Activated CD4-positive, alpha-beta T cell treated with anti-CD3 and anti-CD28 coated beads for 4 hours (primary cell): ENCODE measurements at places on chromosomes 11 and 22.

GRCh38 chr22:44577391-44578109 lies 79.5 kb upstream of the RTL6 start:
- no peak for DNase-seq

- no peak for DNase-seq
Observed at GRCh38 chr22:22125579-22126468, 118.8 kb upstream of the VPREB1 start.

- DNase-seq, result no peak
Observed at GRCh38 chr11:109377039-109377742, 44.8 kb upstream of the C11orf87 start.

- no peak for DNase-seq
Observed at GRCh38 chr11:15555161-15555560, 440.4 kb downstream of the INSC start.

DNA sequence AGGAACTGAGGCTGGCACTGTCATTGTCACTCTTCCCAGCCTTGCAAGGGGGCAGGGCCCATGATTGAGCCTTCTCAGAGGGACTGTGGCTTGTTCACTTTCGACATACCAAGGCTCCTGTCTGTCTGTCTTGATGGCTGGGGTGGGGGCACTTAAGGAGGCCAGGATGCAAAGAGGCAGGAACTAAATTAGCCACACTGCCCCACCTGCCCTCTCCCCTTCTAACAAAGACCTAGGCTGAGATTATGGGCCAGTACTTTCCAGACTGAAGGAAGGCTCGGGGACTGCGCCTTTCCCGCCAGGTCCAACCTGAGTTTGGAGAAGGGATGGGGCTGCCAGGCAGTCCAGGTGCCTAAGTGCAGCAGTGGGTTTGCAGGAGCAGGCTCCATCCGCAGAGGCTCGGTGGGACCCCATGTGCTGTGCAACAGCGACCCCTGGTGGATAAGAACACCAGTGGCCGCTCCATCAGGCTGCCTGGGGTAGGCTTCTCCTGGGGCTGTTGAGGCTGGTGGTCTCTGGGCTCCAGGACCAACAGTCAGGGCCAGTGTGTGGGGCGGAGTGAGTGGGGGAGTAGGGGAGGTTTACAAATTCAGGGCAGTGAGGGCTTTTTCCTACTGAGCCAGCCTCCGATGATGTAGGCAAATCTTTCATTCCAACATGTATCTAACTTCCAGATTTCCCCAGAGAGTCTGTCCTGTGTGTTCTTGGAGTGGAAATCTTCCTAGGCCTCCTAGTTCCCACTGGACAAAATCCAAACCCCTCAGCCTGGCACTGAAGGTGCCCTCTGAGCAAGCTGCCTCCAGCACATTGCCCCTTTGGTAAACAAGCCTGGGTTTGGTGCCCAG lies 93.9 kb downstream of the INSC start:
- peak; percentile 63 for DNase-seq

DNA sequence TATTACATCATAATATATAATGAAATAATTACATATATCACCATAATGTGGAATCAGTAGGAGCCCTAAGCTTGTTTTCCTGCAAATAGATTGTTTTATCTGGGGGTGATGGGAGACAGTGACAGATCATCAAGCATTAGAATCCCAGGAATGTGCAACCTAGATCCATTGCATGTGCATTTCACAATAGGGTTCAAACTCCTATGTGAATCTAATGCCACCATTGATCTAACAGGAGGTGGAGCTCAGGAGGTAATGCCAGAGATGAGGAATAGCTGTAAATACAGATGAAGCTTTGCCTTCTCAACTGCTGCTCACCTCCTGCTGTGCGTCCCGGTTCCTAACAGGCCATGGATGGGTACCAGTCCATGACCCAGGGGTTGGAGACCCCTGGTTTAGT lies 63.8 kb upstream of the CHORDC1 start:
- DNase-seq, result no peak

DNA sequence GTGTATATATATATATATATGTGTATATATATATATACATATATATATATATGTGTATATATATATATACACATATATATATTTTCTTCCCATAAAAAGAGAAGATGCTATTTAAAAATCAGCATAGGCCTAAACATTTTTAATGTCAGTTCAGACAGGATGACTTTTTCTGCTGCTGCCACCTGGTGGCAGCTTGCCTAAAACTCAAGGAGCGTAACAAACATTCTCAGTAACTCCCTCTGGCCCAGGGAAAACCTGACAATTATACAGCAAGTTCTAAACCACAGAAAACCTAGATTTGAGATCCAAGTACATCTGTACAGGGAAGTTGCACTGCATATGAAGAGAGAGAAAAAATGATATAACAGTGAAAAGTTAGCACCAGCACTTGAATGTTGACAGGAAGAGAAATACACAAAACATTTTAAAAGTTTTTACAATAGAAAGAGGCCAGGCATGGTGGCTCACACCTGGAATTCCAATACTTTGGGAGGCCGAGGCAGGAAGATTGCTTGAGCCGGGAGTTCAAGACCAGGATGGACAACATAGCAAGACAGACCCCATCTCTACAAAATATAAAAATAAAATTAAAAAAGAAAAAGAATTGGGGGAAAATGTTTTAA lies 16.6 kb downstream of the OR8A1 start:
- peak; percentile 32 for DNase-seq

- no peak for DNase-seq
Observed at GRCh38 chr11:27754035-27755017, 54.1 kb upstream of the BDNF start.

DNA sequence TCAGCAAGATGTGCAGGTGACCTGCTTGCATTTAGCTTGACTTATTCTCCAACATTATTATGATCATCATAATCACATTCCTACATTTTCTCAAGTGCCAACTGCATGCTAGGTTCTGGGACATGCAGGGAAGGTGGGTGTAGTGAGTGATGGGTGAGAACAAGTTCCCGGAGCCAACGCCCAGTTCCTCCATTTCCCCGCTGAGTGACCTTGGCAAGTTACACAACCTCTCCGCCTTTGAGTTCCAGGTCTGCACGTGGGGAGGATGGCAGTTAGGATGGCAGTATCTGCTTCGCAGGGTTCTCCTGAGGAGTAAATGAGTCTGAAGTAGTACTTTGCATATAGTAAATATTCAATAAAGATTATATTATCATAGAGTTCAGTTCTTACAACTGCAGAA lies 140.3 kb downstream of the GRIK4 start:
- no peak for DNase-seq

DNA sequence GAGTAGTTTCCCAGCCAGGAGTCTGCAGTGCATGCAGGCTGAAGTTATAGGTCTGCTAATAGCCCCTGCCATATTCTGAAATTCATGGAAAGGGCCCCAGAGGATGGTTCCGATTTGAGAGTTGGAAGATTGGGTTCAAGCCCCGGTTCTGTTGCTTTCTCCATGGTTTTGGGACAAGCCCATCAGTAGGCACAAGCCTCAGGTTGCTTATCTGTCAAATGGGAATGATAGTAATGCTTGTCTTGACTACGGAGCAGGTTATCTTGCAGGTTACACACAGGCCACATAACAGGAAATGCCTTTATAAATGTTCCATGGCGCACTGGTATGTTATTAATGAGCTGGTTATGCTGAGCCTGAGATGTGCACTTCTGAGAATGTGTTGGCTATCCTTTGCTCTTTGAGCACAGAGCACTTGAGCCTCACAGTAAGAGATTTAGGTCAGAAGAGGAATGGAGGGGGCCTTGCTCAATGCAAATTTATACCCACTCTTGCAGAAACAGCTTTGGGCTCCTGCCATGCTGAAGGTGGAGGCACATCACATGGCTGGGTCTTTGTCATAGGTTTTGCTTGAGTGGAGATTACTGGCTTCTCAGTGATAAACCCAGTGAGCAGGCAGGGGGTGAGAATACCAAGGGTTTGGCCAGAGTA lies 47.1 kb downstream of the ZNRF3 start:
- no peak for DNase-seq

DNA sequence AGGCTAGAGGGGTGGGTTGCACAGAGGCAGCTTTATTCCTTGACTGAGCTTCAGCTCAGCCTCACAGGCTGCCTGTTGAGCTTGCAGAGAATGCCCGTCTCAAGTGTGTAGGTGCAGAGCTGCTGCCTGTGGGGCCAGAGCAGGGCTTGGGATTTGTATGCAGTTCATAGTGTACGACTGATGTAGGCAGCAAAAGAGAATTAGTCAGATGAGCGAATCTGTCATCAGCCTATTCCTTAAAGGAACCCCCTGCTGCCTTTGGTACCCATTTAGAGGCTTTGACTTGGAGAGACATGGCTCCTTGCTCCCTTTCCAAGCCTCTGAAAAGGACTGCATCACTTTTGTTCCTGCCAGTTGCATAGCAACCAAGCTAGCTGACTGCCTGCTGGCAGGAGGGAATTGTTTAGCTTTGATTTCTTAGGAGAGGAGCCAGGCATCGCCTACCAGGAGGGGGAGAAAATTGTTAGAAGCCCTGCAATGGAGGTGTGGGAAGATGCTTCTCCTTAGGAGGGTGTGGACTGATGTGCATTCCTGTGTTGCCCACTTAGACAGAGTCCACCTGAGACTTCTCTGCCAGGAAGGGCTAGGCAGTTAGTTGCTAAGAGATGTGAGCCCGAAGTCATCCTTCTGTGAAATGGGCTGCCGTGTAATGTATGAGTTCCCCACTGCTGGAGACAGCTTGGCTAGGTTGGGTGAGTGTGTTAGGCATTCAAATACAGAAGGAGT lies 10.9 kb downstream of the ACO2 start:
- DNase-seq, result no peak

DNA sequence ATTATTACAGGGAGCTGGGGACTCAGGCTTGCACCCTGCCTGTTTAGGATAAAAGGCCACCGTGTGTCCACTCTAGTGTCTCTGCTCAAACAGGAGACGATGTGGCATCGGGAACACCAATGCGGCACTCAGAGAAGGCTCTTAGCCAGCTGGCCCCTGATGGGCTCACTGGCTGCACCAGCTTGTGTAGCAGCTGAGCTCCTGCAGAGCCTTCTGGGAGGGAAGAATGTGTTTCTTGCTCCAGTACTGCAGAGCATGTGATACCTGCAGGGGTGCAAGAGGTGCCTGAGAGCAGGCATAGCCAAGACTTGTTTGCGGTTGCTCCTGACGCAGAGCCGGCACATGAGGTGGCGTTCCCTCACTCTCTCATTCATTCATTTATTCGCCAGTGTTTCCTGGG lies 44.4 kb upstream of the KCNQ1OT1 start:
- DNase-seq, result no peak

DNA sequence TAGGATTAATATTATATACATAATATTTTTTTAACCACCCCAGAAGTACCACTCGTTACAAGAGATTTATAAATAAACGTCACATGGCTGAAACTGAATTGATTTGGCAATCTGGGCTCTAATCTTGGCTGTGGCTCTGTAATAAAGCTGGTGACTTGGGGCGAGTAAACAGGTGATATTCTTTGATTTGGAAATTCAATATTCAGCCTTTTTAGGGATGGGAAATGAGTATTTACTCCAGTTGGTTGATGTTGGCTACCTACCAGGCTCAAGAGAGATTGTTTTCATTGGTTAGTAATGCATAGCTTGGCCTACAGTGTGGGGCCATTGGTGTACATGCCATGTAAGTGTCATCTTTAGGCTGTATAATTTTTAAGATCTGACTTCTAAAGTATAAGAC lies 117.7 kb upstream of the SORL1-AS1 start:
- no peak for DNase-seq

DNA sequence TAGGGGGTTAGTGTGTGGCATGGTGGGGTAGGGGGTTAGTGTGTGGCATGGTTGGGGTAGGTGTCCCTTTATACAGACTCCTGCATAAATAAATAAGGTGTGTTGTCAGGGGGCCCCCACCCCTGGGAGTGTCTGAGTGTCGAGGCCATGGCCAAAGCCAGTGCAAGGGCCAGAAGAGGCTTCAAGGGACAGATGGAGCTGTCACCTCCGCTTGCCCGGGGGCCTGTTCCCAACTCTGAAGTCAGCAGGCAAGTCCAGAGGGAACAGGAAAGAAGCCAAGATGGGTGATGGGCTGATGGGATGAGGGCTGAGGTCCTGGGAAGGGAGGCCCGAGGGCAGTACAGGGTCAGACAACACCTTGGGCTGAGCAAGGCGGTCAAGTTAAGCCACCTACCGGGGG lies 997.8 kb downstream of the BRD1 start:
- DNase-seq, result no peak

- DNase-seq, result no peak
Observed at GRCh38 chr22:50677493-50678217, 5.0 kb downstream of the SHANK3 start.

- DNase-seq, result no peak
Observed at GRCh38 chr11:108620958-108621772, 27.6 kb upstream of the EXPH5 start.

- no peak for DNase-seq
Observed at GRCh38 chr11:40252236-40252635, 1207.2 kb downstream of the LRRC4C start.

- no peak for DNase-seq
Observed at GRCh38 chr22:22410121-22410520, 98.4 kb downstream of the ZNF280B start.

DNA sequence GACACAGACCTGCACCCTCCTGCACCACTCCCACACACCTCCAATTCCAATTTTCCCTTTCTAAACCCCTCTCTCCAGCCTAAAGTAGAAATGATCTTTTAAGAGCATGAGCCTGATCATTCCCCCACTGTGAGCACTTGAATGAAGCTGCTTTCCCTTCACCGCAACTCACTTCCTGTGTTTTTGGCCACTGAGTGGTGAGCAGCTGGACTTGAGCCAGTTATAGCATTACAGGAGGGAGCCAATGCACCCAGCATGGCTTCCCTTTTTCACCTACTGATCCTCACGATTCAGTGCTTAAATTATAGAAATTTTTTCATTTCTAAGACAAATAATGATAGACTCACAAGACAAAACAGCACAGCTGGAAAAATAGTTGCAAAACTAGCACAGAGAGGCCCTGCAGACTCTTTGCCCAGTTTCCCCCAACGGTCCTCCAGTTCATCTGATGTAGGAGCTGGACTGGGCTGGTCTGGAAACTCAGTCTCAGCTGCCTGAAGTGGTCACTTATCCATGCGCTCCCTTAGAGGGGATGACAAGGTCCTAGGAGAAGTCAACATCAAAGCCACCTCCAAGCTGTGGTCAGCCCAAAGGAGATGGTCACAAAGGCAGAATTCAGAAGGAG lies 9.7 kb upstream of the APOL4 start:
- DNase-seq, result no peak

DNA sequence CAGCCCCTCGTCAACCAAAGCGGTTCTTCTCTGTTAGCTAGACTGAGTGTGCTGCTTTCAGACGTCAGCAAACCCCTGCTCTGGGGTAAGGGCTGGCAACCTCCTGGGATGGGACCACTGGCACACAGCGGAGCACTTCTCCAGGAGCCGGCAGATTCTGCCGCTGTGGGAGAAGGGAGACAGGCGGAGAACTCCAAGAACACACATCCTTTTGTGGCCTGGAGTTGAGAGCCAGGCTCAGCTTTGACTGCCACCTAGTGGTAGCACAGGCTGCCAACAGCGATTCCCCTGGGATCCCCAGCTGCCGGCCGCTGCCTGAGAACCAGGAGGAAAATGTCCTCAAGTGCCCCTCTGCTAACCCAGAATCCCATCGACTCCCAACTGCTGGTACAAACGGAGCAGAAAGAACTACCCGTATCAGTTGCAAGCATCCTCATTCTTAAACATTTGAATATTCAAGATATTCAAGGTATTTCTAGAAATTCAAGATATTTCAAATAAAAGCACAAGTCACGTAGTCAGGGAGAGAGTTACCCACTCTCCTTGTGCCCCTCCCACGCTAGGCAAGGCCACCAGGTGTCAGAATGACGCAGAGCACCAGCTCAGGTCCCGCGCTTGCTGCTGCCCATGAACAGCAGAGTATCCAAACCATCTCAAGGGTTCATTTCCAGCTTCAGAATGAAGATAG lies 4.9 kb downstream of the LTO1 start:
- DNase-seq, result peak; percentile 52
